ENCODE measurements at places on chromosomes 1 and 21.

DNA sequence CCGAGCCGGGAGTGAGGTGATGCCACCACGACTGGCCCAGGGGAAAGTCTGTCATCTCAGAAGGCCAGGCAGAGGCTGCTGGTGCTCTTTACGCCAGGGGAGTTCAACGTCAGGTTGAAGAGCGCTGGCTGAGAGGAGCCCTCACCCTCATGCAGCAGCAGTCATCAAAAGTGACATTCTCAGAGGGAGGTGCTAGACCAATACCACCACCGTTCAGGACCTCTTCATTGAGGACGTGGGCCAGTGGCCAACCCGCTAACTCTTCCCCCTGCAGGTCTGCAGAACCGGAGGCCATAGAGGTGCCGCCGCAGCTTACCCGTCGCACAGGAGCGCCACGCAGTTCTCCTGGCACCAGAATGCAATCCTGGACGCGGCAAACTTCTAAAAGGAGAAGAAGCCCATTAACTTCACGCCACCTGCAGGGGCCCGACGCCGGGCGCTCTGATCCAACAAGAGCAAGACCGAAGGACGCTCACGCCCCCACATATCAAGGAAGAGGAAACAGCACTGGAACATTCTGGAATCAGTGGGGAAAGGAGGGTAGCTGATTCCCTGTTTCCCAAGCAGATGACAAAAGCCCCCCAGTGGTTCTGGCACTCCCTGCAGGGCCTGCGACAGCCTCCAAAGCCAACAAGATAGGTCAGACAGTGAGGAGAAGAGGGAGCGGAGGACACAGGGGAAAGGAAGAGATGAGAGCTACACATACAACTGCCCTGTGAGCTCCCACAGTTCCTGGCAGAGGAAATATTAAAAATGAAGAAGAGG lies 24.9 kb downstream of the WDR4 start:
- no peak for DNase-seq
- no peak overlapping the region for H3K4me3 ChIP-seq

- H3K4me1 ChIP-seq: peaks cover 7% of the 10 kb centered on the region
- peaks cover 26% of the 10 kb centered on the region for H3K27me3 ChIP-seq
- H3K4me3 ChIP-seq: no peak overlapping the region
- no peak overlapping the region for H3K27ac ChIP-seq
Measured at GRCh38 chr1:18386591-18386990, 94.1 kb upstream of the KLHDC7A start.

DNA sequence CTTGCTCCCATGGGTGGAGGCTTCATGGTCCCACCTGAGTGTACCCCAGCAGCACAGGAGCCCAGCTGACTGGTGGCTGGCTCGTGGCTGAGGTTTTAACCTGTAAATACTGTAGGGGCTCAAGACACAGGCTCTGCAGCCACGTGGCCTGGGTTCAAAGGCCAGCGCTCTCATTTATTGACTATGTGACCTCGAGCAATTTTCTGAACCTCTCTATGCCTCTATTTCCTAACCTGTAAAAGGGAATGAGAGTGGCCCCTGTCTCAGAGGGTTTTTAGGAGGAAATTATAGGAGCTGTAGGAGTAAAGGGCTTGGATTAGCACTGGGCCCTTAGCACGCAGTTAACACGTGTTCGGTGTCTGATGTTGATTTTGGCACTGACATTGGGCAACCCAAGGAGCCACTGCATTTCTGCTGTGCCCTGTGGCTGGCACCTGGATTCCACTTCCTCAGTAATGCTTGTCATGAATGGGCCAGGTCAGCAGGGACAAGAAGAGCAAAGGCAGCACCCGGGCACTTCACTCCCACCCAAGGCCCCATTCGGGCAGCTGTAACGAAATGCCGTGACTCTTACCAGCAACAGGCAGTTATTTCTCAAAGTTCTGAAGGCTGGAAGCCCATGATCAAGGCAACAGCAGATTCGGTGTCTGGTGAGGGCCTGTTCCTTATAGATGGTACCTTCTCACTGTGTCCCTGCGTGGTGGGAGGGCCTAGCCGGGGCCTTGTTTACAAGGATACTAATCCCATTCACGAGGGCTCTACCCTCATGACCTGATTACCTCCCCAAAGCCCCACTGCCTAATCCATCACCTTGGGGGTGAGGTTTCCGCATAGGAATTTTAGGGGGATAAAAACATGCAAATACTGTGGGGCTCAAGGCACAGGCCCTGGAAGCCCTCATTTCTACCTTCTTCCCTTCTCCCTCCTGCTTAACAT lies 25.2 kb downstream of the ARHGEF10L start:
- H3K27ac ChIP-seq: peak overlapping the region; percentile 91
- H3K4me3 ChIP-seq: no peak overlapping the region
- no peaks in the 10 kb centered on the region for H3K27me3 ChIP-seq
- H3K36me3 ChIP-seq: no peaks in the 10 kb centered on the region

GRCh38 chr1:55478742-55479141 lies 263.6 kb upstream of the USP24 start:
- no peaks in the 10 kb centered on the region for H3K36me3 ChIP-seq
- DNase-seq: no peak
- H3K27ac ChIP-seq: no peak overlapping the region

All from heart right ventricle (tissue), 16 donors.